ENCODE measurements at places on chromosomes 7 and 10.

DNA sequence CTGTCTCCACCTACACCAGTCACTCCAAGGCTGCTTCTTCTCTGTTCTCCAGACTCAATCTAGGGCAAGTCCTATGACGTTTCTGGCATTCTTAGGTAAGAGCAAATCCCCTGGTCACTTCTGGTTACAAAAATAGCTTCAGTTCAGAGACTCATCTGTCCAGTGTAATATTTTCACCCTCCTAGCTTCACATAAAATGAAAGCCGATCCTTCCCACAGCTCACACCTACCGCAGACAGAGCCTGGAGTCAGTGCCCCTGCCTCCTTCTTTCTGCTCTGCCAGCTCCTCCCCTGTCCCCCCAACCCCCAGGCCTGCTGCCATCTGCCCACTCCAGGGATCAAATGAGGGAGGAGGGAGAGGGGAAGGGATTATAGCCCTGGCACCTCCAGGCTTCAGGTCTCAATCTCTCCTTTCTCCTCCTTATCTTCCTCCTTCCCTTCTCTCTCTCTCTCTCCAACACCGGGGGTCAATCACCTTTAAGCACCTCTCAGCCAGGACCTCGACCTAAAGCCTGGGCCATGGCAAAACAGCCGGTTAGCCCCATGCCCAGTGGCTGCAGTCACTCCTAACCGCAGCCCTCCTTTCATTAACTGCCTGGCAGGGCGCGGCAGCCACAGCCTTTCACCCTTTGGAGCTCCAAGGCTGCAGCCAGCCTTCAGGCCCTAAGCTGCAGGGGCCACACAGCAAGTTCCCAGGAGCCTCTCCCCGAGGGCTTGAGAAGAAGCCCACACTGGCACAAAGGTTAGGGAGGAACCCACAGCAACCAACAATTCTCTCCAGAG lies 292.6 kb upstream of the MGMT start:
- no peak for DNase-seq

- DNase-seq, result no peak
Measured at GRCh38 chr7:100674411-100675104, 1.0 kb downstream of the GNB2 start.

GRCh38 chr10:21756707-21757106 lies 222.7 kb downstream of the MLLT10 start:
- DNase-seq, result no peak

DNA sequence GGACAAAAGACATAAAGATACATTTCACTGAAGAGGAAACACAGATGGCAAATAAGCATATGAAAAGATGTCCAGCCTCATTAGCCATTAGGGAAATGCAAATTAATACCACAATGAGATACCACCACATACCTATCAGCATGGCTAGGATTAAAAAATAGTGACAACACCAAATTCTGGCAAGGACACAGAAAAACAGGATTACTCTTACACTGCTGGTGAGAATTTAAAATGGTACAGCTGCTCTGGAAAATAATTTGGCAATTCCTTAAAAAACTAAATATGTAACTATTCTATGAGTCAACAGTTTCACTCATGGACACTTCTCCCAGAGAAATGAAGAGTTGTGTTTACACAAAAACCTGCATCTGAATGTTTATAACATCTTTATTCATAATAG lies 121.1 kb downstream of the C10orf90 start:
- DNase-seq, result no peak

DNA sequence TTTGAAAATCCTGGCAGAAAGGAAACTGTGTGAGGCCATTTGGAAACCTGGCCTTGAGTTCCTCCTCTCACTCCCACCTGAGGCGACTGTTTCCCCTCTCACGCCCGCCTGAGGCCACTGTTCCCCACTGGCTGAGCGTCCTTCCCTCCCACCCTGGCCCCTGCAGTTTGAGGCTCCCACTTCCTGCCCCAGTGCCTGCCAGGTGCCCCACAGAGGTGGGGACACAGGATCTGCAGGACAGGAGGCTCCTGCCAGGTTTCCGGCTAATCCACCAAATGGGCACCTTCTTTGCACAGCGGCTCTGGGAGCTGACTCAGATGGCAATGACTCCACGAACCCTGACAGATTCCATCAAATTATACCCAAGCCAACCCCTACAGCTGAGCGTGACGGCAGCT lies 24.3 kb upstream of the LARP4B start:
- DNase-seq, result no peak

DNA sequence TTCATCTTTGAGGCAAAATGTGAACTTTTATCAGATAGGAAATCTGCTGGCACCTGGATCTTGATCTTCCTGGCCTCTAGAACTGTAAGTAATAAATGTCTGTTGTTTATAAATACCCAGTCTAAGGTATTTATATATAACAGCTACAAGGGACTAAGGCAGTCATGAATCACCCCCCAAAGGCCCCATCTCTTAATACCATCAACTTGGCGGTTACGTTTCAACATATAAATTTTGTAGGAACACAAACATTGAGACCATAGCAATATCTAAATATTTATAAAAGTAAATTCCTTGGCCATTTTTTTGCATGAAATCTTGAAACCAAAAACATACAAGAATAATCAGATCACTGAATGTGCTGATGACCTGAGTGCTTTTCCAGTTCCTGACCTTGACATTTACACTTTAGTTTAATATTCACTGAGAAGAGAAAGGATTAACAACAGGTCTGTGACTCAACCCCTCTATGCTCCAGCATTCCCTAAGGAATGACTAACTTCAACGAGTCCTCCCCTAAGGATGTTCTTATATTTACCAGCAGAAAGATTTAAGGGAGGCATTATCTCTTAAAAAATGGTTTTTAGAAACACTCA lies 1438.5 kb upstream of the CELF2 start:
- no peak for DNase-seq

Measured in HAP-1 (cell line).